Activated gamma-delta T cell treated with anti-CD3 and anti-CD28 coated beads, Interleukin-2, amount 50 U/mL, for 16 hours (primary cell): ENCODE measurements at places on chromosomes 12 and 14.

DNA sequence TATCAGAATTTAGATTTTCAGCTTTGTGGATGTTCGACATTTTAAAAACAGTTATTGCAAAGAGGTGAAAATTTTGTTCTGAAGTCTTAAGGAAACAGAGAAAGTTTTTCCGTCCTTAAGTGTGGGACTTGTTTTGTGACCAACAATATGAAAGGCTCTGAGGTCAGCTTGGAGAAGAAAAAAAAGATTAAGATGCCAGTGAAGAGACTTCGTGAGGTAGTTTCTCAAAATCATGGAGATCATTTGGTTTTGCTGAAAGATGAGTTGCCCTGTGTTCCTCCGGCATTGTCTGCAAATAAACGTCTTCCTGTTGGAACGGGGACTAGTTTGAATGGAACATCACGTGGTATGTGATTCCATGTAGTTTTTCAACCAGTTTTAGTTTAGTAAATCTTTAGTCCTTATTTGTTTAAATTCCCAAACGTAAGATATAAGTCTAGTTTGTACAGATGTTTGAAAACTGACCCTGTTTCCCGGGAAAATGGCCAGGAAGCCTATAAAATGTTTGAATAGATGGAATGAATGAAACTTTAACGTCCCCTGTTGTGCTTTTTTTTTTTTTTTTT lies 682 bp downstream of the KIAA0586 start:
- no peak for DNase-seq

- no peak for DNase-seq
Measured at GRCh38 chr14:22096514-22096895, 422.9 kb upstream of the OR4E1 start.

DNA sequence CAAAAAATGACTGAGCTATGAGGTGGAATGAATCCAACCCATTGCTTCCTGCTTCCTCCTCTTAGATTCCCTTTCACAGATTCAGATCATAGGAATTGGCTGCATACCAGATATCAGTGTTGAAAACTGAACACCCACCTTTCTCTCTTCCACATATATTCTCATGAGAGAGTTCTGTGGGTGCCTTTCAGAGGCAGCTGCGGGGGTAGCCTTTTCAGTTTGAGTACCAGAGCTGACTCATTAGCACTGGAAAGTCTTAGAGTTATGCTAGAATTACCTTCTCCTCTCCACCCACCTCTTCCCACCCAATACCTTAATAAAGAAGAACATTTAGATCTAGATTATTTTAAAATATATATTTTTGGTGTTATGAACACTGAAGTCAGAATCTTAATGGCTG lies 495.4 kb upstream of the SEL1L start:
- DNase-seq, result no peak

DNA sequence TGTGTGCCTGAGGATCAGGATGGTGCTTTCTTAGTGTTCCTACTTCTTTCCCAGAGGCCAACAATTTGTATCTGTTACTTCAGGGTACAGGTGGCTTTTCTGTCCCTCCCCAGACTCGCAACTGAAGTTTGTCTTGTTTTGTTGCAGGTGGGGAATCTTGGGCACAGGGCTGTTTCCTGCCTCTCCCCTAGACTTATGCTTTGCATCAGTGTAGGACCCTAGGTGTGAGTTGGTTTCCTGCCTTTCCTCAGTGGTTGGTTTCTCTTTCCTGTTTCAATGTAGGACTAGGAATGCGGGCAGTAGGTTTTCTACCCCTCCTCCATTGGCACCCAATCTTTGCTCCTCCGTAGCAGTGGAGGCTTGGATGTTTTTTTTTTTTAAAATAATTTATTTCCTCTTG lies 87.0 kb downstream of the TRMT5 start:
- DNase-seq, result no peak

- DNase-seq, result no peak
Measured at GRCh38 chr14:74917178-74917543, 5.9 kb downstream of the RPS6KL1 start.

DNA sequence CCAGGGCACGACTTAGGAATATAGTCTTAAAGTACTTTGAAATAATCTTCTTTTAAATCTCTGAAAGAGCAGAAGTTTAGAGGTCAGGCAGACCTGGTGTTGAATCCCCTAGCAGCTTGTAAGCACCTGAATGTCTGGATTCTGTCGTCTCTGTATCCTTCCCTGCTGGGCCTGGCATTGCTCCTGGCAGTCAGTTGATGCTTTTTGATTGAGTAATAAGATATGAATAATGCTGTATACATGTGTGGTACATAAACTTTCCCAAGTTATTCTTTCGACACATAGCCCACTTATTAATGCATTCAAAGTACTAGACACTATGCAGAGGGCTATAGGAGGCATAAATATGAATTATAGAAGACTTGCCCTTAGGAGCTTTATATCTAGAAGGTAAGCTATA lies 31.4 kb downstream of the EVL start:
- no peak for DNase-seq

GRCh38 chr12:62689042-62689839 lies 222.6 kb downstream of the MON2 start:
- DNase-seq, result no peak

- no peak for DNase-seq
Measured at GRCh38 chr14:99602054-99602787, 1.8 kb downstream of the CCDC85C start.

DNA sequence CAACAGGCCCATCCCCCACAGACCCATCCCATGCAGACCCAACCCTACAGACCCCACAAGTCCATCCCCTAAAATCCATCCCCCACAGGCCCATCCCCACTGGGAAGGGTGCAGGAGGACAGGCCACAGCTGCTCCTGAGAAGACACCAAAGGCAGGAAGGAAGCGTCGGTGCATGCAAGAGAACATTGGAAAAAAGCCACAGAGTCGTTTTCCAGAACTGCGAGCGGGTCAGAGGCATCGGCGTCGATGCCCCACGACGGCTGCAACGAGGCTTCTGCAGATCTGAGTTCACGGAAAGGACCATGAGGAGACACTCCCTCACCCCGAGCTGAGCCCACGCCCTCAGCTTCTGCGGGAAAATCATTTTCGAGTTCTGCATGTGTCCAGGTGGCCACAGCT lies 59.6 kb upstream of the GALNT9 start:
- DNase-seq, result no peak

- DNase-seq, result no peak
Measured at GRCh38 chr14:91956616-91957015, 9.1 kb upstream of the FBLN5 start.

GRCh38 chr12:2429032-2429431 lies 365.7 kb upstream of the FKBP4 start:
- no peak for DNase-seq

- DNase-seq, result no peak
Measured at GRCh38 chr12:106522708-106523107, 60.1 kb upstream of the RFX4 start.

- DNase-seq, result no peak
Measured at GRCh38 chr12:42631513-42631912, 42.0 kb upstream of the PRICKLE1 start.

GRCh38 chr12:47385653-47386052 lies 305.9 kb upstream of the AMIGO2 start:
- no peak for DNase-seq

GRCh38 chr12:93022603-93023340 lies 93.7 kb upstream of the EEA1 start:
- no peak for DNase-seq

DNA sequence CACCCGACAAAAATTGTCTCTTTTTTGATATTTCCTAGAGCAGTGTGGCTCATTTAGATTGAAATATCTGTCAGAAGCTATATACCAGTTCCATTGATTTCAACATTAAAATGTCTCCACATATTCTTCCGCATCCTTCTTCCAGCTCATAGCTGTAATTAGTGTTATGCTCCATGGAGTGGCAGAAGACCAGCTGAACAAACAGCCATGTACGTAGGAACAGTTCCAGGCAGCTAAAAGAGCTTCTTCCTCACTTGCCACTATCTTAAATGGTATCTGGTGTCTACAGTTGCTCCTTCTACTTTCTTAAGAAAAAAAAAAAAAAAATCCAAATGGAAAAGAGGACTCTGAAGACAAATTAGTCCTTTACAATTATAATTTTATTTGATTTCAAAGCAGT lies 848.0 kb downstream of the DIO2 start:
- DNase-seq, result no peak

DNA sequence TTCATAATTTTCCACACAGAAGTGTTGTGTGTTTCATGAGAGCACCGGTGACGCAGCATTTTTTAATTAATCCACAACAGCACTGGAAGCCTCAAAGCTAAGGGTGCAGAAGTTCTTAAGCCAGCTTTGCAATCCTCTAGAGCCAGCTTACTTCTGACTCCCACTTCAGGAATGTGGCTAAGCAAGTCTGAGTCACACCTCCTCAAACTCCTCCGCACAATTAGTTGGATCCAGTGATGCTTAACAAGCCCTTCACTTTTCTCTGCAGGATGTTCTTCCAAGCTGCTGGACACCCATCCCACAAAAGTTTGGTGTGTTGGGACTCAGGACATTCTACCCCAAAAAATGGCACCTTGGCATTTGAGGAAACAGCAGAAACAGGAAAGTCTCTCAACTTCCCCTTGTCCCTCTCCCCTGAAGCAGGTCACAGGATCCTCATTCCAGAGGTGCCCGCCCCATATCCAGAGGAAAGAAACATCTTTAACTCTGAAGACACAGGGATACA lies 210.0 kb downstream of the PPM1H start:
- no peak for DNase-seq

DNA sequence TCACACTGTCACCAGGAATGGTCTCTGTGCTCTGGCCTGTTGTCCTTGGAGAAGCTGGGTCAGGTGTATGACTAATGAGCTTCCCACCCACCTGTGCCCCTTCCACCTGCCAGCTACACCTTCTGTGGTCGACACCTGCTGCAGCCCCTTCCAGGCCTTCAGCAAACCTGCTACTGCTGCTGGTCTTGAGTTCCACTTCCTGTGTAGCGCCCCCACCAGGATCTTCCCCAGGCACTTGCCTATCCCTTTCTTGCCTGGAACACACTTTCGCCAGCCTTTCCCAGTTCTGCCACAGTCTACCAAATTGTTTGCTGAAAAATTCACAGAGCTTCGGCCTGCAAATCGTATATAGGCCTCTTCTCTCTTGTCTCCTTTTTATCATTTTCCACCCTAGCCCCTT lies 75.3 kb downstream of the CRACR2A start:
- DNase-seq, result no peak

- DNase-seq, result no peak
Measured at GRCh38 chr12:18479256-18479655, 217.9 kb downstream of the PIK3C2G start.

- DNase-seq, result no peak
Measured at GRCh38 chr14:49546766-49547165, 39.4 kb downstream of the RPS29 start.

DNA sequence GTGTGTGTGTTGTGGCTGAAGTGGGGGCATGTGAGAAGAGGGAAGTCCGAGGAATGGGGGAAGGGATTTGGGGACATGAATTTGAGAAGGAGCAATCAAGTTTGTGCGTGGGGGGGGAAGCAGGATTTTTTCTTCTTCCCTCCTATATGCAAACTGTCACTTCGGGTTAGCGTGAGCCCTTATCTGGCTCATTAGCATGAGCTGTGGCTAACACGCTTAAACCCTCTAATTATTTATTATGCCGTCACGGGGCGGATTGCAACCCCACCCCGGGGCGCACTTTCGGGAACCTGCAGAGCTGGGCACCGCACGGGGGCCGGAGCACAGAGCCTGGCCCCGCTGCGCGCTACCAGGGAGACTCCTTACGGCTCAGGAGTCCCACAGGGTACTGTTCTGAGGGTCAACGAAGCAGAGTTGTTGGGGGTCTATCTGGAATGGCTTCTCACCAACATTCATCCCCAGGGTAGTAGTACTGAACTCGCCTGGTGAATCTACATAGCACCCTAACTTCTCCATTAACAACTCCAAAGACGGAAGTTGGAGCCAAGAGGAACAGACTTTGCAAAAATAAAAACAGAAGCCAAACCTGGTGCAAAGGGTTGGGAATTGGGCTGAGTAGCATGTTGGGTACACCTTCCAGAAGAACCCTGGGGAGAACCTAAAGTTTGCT lies 6.4 kb upstream of the ASCL1 start:
- no peak for DNase-seq

DNA sequence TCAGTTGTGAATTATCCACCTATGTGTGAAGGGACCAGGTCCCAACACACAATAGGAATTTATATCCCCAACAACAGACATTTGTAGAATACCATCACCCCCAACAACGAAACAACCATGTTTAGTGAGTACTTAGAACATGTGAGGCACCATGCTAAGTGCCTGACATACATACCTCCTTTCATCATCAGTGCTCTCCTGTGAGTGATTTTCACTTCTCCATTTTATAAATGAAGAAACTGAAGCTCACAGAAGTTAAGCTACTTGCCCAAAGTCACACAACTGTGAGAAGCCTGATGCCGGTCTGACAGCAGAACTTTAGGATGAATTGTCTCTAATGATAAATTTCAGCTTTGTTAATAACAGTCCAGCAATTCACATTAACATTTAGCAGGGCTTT lies 35.4 kb downstream of the SPTB start:
- DNase-seq, result no peak

DNA sequence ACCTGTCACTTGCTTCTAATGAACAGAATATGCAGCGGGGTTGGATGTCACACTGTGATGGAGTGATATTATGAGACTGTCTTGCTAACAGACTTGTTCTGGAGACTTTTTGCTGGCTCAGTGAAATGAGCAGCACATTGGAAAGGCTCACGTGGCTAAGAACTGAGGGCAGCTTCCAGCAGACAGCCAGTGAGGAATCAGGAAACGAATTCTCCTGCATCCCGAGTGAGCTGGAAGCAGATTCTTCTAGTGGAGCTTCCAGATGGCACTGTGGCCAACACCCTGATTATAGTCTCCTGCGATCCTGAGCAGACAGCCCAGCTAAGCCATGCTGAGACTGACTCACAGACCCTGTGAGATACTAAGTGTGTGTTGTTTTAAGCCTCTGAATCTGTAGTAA lies 16.1 kb upstream of the TSPAN9 start:
- DNase-seq, result no peak

DNA sequence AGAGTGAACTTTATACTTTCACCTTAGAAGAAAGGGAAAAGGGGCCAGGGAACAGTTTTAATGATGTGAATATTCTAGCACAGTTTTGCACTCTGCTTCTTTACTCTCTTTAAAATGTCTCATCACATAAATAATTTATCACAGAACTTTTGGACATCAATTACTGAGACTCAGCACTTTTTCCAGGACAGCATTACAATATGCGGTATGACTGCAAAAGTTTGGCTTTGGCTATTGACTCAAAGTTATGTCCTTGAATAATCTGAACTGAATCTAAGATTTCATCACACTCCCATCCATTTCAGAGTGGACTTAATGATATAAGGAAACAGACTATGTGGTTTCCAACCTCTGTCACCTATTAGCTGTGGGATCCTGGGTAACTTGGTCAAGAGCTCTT lies 11.7 kb downstream of the CCER1 start:
- DNase-seq, result no peak

GRCh38 chr12:2417481-2418160 lies 364.8 kb downstream of the CACNA1C start:
- no peak for DNase-seq

DNA sequence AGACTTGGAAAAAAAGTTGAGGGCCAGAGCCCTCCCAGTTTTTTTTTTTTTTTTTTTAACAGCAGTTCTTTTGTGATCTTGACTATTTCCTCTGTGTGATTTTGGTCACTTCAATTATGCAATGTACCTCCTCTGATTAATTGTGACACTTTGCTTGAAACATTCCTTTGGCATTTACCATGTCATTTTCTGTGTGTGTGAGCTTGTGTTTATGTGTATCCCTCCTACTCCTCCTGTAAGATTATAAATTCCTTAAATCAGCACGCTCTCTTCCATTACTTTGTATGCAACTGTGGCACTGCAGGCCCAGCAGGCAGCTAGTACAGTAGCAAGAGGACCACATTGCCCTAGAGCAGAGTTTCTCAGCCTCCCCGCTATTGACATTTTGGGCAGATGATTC lies 33.2 kb upstream of the GALNT16 start:
- DNase-seq, result no peak
